ENCODE measurements at places on chromosomes 3 and 15.

GRCh38 chr15:89127054-89127702, 38.9 kb downstream of the ABHD2 start:
- DNase-seq: no peak

DNA sequence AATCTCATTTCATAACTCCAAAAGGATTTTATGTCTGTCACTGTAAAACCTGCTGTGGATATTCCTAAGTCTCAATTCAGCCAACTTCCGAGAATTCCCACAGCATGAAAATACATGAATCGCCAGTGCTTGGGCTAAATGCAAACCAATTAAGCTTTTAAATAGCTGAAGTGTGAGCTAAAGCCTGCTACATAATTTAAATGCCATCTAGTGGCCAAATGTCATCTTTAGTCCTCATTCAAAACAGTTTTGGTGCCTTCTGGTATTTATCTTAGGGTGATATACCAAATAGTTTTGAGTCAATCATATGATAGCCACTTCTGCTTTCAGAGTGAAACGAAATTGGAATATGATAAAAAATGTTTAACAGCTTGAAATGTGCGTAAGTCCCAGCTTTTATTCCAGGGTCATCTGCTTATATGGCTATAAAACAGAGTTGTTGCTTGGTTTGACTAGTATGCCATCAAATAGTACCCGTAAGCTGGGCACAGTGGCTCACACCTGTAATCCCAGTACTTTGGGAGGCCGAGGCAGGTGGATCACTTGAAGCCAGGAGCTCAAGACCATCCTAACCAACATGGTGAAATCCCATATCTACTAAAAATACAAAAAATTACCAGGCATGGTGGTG, 41.8 kb upstream of the CCNL1 start:
- DNase-seq: peak; percentile 62

GRCh38 chr15:92495446-92495845, 101.8 kb downstream of the ST8SIA2 start:
- no peak for DNase-seq

DNA sequence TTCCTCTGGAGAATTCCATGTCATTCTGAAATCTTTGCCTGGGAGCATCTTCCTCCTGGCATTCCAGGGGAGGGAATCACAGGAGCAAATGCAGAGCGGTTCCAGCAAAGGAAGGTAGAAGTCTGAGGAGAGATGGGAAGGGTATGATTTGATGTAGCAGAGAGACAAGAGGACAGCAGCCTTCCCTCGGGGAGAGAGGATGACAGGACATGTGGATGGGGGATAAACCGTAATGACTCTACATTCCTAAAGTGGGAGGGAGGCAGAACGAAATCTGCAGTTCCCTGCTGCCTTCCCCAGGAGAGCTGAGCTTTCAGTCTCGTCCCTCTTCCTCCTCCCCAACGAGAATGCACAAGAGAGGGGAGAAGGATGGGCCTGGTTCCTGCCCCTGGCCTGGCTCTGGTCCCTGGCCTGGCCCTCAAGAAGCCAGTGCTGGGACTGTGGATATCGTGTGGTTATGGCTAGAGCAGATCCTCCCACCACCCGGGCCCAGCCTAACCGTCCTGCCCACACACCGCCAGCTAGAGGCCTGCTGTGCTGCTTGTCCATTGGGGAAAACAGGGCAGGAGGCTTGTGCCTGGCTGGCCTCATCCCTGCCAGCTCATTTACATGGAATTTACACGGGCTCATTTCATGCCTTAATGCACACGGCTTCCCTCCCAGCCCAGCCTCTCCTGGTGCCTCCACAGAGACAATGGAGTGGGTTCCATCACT, 26.6 kb downstream of the SEMA7A start:
- peak; percentile 95 for DNase-seq

GRCh38 chr3:109098079-109098644, 19.8 kb downstream of the MORC1 start:
- DNase-seq: no peak

DNA sequence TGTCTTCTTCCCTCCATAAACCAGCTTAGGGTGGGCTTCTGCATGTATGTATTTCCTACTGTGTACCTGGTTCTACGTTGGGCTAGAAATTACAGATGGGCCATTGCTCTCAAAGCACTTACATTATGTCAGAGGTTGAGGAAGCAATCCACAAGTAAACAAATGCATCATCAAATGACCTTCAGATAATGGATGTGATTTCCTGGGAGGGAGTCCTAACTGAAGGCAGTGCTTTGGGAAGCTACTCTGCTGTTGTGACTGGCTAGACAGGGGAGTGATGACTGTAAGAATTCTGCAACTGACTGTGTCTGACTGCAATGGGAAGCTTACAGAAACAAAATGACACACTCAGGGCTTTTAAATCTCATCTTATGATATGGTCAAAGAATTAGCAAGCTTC, 71.0 kb upstream of the PRR23E start:
- DNase-seq: no peak

DNA sequence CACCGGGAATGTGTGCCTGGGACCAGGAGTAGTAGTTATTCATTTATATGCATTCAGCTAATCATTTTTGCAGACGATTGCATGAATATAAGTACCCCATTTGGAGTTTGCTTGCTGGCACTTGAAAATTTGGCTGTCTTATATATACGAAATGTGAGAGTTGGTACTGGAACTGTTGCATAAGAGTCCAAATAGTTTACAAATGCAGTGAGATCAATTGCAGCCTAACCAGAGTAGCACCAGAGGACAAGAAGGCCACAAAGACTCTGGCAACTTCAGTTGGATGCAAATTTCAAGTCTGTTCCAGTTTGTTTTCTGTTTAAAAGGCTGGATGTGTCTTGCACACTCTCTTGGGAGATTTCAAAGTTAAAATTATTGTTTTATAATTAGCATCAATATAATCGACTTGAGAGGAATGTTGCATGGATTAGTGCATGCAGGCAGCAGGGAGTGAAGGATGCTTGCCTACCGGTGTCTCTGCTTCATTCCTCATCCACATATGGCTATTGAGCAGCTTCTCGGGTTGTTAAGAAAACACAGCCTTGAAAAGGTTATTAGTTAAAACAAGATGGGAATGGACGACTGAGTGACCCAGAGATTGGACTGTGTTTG, 213.0 kb downstream of the PTPRG start:
- no peak for DNase-seq

GRCh38 chr3:156615592-156616173, 58.7 kb upstream of the TIPARP start:
- DNase-seq: peak; percentile 88

- peak; percentile 92 for DNase-seq
These were observed 636.1 kb downstream of the MAGI1 start for GRCh38 chr3:65402597-65402996.

DNA sequence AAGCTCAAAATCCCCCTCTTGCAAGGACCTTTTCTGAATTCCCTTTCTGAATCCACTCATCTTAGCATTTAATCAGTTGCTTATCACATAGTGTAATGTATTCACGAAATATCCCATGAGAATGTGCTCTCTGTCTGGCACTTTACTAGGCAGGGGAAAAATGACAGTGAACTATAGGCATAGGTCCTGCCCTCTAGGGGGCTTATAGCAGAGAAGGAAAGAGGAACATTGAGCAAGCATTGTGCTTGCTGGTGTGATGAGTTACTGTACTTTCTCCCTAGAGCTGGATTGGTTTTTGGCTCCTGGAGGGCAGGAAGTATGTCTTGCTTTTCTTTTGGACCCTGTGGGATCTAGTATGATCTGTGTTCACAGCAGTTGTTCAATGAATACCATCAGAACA, 26.5 kb downstream of the DUOX2 start:
- DNase-seq: no peak

DNA sequence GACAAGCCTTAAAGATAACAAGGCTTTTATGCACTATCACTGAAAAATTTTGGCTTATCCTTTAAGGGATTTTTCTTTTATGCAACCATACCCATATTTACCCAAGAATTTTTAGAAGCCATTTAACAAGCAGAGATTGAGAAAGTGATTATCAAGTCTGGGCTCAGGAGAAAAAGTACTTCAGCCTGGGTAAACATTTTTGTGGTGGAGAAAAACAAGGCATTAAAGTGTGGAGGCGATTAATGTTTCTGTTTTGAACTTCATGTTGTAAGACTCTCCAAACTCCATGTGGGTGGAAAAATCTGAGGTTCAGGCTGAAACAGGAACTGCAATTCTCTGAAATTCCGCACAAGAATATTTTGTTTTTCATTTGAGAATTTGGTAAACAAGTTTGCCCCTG, 260.4 kb upstream of the KCNMB2 start:
- peak; percentile 78 for DNase-seq

DNA sequence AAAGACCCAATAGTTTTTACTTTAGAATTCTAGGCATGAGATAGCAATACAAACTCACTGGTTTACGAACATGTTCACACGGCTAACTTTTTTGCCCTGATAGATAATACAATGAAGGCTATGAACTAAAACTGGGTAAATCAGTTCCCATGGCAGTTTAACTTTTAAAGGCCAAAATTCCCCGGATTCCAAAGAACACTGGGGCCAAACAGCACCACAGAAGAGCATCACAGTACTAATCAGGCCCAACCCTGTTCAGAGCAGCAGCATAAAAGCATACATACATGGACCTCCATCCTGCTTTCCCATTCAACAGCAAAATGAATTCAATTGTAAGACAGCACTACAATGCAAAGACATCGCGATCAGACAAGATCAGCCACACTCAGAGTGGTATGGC, 540.3 kb upstream of the CCDC54 start:
- DNase-seq: no peak

GRCh38 chr3:104909721-104910120, 457.0 kb upstream of the ALCAM start:
- DNase-seq: peak; percentile 30

DNA sequence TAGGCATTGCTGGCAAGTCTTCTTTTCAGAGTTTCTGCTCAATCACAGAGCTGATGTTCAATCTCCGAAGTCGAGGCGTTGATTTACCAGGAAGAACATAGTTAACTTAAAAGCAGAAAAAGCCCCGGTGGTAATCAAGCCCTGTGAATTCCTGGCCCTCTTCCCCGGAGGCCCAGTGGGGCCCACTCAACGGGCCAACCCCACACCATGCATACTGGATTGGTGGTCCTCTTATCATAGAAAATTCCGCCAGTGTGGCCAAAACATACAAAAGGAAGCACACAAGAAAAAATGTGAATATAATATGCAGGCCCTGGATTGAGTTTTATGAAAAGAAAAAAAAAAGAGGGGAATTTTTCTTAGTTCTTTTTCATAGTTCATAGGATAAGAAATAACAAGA, 873.0 kb upstream of the NR2F2 start:
- DNase-seq: no peak

DNA sequence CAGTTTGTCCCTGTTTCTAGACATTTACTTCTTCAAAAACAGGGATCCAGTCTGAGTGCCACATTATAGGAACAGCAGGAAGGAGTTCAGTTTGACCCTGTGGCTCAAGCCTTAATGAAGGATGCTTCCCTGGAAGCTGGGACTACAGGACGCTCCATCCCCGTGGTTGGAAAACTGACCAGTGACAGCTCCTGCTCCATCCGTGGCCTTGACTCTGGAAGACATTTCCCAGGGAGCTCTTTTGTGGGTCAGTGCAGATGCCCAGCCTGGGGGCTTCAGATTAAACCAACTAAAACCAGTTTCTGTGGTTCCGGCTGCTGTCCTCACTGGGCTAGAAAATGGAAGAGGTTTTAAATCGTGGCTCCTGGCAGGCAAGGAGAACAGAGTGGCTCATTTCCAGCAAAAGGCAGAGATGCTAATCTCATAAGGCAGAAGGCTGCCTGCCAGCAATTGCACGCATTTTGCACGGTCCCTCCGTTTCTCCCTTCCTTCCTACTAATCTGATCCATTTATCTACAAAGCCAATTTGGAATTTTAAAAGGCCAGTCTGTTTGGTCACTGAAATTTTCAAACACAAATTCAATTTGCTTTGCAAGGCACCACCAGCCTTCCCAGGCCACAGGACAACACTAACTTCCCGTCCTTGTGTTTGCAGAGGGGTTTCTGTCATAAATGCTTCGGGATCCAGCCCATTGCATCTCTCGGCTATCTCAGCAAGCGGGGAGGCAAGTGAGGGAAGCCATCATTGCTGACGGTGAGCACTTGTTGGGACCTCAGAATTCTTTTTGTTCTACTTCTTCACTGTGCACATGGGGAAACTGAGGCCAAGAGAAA, 6.2 kb upstream of the SSUH2 start:
- no peak for DNase-seq

GRCh38 chr15:74799856-74800558, 12.6 kb upstream of the LMAN1L start:
- peak; percentile 47 for DNase-seq

- no peak for DNase-seq
These were observed 101.1 kb downstream of the LRIG1 start for GRCh38 chr3:66399529-66400232.

GRCh38 chr3:72657666-72658065, 190.6 kb downstream of the SHQ1 start:
- no peak for DNase-seq

- DNase-seq: peak; percentile 11
These were observed 90.5 kb downstream of the LRRC28 start for GRCh38 chr15:99341786-99342185.

DNA sequence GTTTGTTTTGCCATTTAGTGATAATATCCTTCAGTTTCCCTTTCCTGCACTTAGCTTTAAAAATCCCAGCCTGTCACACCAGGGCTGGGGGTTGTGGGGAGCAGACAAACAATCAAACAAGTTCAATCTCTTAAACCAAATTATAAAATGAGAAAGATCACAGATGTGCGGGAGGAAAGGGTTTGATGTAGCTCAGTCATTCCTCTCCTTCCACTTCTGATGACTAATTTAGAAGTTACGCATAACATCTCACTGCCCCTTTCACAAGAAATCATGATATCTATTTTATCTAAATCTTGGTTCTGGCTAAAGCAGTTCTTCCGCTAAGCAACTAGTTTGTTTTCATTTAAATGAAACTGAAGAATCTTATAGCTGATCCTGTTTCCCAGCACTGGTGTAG, 34.1 kb upstream of the ATG7 start:
- DNase-seq: peak; percentile 94

GRCh38 chr3:22263042-22263441, 512.0 kb upstream of the ZNF385D start:
- peak; percentile 76 for DNase-seq

GRCh38 chr3:153259956-153260355, 97.9 kb downstream of the RAP2B start:
- no peak for DNase-seq

GRCh38 chr3:125001557-125002413, 54.0 kb downstream of the HEG1 start:
- DNase-seq: no peak

DNA sequence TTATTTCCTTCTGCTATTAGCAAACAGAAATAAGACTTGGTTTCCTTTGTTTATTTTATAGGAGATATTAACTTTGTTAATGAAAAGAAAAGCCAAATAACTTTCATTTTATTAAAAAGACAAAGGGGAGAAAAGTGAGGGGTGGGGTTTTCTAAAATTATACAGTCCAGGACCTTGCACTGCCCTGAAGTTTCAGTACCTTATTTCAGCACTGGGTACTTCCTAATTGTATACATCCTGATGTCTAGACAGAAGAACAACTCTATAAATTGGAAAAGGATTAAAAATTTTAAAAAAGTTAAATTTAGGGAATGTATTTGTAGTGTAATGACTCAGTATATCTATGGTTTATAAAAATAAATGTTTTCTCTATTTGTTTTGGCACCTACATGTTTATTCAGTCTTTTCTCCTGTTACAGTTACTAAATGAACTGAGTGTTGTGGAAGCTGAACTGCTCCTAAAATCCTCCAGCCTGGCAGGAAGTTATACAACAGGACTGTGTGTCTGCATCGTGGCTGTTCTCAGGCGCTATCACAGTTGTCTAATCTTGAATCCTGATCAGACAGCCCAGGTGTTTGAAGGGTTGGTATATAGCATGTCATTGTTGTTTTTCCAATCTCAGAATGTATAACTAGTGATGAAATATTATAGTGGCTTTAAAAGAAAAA, 27.6 kb upstream of the P2RY13 start:
- no peak for DNase-seq

Data from AG10803 (cell line).